ENCODE measurements at places on chromosomes 7 and 10. TPM values are rescaled to one million over a fixed set of nuclear protein-coding genes. Genes with fewer than 3 reads are reported as not detected.

The FAM221A gene
- 11.7 TPM for total RNA-seq

The SLC29A3 gene
- 5.2 TPM for total RNA-seq

The LRGUK gene
- 0.16 TPM for total RNA-seq

DNA sequence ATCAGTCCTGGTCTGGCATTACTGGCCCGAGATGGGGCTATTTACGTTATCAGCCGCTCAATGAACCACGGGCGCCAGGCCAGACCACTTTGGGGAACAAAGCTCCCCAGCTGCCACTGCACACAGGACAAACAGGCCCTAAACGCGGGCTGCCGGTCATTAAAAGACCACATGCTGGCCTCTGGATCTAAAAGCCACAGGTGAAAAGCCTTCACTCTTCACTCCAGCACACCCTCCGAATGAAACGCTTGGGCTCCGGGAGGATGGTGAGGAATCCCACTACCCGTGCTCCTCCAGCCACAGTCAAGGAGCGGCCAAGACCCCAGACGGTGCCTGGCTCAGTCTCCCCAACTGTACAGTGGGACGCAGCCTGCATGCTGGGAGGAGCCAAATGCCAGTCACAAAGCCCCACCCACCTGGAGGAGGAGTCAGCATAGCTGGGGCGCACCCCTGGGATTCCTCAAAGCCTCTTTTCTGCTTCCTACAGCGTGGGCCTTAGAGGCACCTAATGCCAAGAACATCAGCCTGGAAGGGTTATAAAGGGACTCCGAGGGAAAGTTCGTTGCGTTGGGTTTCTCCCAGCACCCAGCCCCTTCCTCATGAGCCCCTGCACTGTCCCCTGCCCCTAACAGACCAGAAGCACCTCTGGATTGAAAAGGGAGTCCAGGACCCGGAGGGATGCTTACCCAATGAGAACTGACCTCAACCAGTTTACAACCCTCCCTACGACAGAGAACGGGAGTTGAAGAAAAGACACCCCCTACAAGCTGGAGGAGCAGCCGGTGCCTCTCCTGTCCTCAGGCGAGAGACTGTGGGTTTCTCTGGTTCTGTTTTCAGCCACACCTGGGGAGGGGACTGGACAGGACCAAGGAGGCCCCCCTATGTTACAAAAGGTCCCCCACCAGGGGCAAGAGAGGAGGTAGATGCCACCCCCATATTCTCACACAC is 4.7 kb downstream of the PDGFA start:
- no peak for DNase-seq

DNA sequence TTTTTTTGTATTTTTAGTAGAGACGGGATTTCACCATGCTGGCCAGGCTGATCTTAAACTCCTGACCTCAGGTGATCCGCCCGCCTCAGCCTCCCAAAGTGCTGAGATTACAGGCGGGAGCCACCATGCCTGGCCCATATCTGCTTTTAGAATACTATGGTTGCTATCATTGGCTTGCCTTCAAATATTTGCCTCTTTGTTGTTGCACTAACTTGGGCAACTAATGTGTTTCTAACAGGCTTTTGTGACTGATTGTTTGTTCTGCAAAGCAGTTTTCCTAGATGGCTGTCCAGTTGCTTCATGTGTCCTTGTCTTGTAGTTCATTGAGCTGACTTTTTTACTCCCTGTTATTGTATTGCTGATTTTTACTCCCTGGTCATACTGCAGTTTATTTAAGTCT is 9.7 kb downstream of the VDAC2 start:
- no peak for DNase-seq

- no peak for DNase-seq
These were observed 213.9 kb downstream of the NSUN6 start for GRCh38 chr10:18437486-18437885.

- DNase-seq = no peak
These were observed 94.0 kb downstream of the SLC37A3 start for GRCh38 chr7:140304191-140304799.

GRCh38 chr10:76287856-76288255 is 856.4 kb downstream of the LRMDA start:
- DNase-seq = no peak

- DNase-seq = no peak
These were observed 41.9 kb upstream of the TNKS2 start for GRCh38 chr10:91756286-91756685.

GRCh38 chr7:137919987-137920386 is 73.2 kb upstream of the DGKI start:
- no peak for DNase-seq

DNA sequence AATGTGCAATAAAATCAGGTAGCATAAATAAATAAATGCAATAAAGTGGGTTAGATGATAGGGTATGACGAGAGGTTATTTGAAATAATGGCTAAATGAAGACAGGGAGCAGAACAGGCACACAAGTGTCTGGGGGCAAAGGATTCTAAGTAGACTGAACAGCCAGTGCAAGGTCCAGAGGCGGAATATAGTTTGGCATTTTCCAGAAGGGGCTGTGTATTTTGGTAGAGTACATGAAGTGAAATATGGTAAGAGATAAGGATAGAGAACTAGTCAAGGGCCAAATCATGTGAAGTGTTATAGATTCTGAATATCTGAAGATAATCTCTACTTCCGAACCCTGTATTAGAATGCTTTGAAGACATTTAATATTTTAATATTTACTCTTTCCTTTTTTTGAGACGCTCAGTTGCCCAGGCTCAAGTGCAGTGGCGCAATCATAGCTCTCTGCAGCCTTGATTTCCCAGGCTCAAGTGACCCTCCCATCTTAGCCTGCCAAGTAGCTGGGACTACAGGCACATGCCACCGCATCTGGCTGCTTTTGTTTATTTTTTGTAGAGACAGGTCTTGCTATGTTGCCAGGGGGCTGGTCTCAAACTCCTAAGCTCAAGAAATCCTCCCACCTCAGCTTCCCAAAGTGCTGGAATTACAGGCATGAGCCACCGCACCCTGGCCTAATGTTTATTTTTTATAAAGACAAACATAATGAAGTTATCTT is 44.4 kb upstream of the CD36 start:
- DNase-seq = no peak

- peak; percentile 31 for DNase-seq
These were observed 14.6 kb upstream of the FKBP9 start for GRCh38 chr7:32942415-32943251.

GRCh38 chr10:11949152-11949551 is 93.5 kb downstream of the UPF2 start:
- no peak for DNase-seq

All from omental fat pad (tissue), 4 donors.